ENCODE measurements at places on chromosomes 4 and X.

- no peak for DNase-seq
These were observed 46.0 kb downstream of the REPS2 start for GRCh38 chrX:16992445-16992844.

DNA sequence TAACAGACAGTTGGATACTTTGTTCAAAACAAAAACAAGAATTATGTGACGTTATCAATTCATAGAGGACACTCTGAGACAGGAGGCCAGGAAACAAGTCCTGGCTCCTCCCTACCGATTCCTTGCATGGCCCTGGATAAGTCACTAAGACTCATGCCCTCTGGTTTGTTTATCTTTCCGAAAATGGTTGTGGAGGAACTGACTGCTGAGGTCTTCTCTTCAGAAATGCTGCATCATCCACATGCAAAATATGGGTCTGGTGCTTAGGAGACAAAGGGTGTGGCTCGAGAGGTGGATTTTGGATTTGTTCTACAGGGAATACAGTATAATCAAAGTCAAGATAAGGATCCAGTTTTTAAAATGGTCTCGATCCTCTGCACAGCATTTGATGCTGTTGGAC is 130.9 kb downstream of the RELL1 start:
- DNase-seq, result no peak

GRCh38 chrX:136708348-136708747 is 60.4 kb downstream of the CD40LG start:
- no peak for DNase-seq

- DNase-seq, result peak; percentile 4
These were observed 1.1 kb downstream of the DOCK11 start for GRCh38 chrX:118496763-118497079.
